ENCODE measurements at places on chromosomes 5 and 9. TPM values are rescaled to one million over a fixed set of nuclear protein-coding genes. Genes with fewer than 3 reads are reported as not detected.

DNA sequence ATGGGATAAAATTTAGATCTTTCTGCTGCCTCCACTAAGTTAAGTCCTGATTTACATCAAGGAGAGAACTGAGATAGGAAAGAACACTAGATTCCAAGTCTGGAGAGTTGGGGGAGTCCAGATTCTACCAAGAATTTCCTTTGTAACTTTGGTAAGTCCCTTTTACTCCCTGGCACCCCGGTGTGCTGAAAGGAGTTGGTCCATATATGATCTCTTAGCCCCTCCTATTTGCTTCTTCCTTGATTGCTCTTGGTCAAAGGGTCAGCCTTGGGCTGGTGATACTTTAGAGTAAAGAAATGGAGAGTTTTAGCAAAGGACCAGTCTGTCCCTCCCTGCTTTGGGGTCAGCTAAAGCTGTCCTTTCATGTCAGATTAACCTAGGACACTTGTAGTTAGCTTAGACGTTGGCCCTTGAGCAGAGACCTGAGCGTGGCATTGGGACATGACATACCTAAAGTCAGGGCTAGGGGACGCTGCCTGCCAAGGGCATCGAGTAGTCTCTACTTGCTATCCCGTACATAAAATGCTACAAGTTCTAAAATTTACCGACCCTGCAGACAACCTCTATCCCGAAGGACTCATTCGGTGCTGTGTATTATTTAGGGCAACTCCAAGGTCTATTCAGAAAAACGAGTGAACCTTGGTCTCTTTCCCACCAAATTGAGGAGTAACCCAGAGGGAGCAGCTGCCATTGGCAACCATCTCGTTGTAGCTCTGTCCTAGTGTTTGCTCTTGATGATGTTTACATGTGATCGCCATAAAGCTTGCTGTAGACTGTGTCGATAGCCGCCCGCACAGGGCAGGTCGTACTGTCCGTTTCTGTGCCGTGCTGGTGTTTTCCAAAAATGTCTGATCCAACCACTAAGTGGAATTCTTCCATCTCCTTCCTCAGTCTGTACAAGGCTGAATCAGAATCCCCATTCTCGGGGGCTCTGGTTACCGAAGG lies 94.4 kb downstream of the PDE6A start:
- H3K27ac ChIP-seq = no peak overlapping the region
- no peak for DNase-seq
- H3K4me1 ChIP-seq = peaks cover 4% of the 10 kb centered on the region
- no peak overlapping the region for H3K4me3 ChIP-seq
- no peaks in the 10 kb centered on the region for H3K36me3 ChIP-seq

DNA sequence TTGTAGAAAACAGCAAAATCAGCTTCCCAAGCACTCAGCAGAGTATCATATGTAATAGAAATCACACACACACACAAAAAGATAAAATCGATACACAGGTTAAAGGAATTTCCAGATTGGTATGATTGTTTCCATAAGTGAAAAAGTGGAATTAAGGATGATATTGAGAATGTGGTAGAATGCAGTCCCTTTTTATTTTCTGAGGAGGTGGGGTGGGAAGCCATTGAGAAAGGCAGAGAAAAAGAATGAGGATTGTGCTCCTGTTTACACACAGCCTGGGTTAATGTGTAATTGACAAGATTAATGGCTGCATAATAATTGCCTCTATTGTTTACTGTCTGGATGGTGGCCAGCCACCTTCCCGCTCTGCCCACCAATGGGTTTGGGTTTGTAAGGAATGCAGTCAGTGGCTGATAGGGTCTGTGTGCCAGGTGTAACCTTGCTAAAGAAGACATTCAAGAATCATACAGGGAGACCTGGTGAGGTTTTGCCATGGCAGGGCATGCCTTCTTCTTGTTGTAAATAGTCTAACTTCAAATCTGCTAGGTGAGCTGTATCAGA lies 177.2 kb upstream of the MAP3K1 start:
- H3K4me1 ChIP-seq = peaks cover 3% of the 10 kb centered on the region
- no peaks in the 10 kb centered on the region for H3K36me3 ChIP-seq
- H3K27me3 ChIP-seq = peaks cover 13% of the 10 kb centered on the region
- no peak for DNase-seq
- no peak overlapping the region for H3K27ac ChIP-seq

DNA sequence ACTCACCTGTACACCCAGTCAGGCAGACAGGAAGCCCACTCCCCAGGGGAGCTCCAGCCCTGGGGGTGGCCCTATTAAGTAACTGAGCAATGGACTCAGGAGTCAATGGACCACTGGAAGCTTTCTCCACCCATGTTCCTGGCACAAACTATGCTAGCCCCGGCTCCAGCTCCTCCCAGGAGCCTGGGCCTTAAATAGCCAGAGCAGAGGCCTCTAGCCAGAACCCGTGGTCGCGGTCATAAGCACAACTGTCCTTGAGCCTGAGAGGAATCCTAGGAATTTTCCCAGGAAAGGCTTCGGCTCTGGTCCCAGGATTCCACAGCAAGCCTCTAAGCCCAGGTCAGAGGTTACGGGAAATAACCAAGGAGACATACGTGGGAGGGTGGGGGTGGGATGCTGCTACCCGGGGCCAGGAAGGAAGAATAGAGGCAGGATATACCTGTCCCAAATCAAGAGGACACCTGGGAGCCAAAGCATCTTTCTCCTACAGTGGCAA lies 5.5 kb downstream of the SEPTIN8 start:
- no peaks in the 10 kb centered on the region for H3K27me3 ChIP-seq
- no peak overlapping the region for H3K4me3 ChIP-seq
- H3K27ac ChIP-seq = no peak overlapping the region
- H3K36me3 ChIP-seq = no peaks in the 10 kb centered on the region

GRCh38 chr9:16928179-16928945 lies 57.9 kb upstream of the BNC2 start:
- no peak for DNase-seq
- no peak overlapping the region for H3K27ac ChIP-seq
- no peaks in the 10 kb centered on the region for H3K36me3 ChIP-seq
- H3K4me3 ChIP-seq = no peak overlapping the region
- no peaks in the 10 kb centered on the region for H3K27me3 ChIP-seq

GRCh38 chr9:110923601-110924000 lies 114.7 kb downstream of the LPAR1 start:
- no peaks in the 10 kb centered on the region for H3K36me3 ChIP-seq
- H3K27me3 ChIP-seq = no peaks in the 10 kb centered on the region
- H3K4me3 ChIP-seq = no peak overlapping the region

DNA sequence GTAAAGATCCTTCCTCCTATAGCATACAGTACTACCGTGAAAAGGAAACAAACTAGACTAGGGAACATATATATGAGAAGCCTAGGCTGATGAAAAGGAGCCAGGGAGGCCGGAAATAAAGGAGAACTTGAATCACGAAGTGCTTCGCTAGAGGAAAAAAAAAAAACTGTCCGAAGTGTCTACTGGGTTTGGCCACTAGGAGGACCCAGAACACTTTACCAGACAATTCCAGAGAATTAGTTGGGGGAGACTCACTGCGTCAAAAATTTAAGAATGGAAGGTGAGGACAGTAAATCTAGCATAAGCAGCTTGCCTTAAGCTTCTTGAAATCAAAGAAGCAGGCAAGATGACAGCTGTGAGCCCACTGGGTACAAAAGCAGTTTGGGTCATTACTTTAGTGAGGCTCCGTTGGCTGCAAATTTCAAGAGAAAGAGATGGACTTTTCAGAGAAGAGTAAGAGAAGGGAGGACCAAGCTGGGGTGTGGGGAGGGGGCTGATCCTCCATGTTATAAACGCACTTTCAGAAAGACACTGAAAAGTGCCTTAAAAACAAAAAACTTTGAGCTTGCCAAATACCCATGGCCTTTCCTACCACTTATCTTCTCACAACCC lies 47.4 kb downstream of the P4HA2 start:
- no peak overlapping the region for H3K27ac ChIP-seq
- peak; percentile 35 for DNase-seq
- H3K4me1 ChIP-seq = no peaks in the 10 kb centered on the region
- H3K36me3 ChIP-seq = no peaks in the 10 kb centered on the region
- H3K4me3 ChIP-seq = no peak overlapping the region

DNA sequence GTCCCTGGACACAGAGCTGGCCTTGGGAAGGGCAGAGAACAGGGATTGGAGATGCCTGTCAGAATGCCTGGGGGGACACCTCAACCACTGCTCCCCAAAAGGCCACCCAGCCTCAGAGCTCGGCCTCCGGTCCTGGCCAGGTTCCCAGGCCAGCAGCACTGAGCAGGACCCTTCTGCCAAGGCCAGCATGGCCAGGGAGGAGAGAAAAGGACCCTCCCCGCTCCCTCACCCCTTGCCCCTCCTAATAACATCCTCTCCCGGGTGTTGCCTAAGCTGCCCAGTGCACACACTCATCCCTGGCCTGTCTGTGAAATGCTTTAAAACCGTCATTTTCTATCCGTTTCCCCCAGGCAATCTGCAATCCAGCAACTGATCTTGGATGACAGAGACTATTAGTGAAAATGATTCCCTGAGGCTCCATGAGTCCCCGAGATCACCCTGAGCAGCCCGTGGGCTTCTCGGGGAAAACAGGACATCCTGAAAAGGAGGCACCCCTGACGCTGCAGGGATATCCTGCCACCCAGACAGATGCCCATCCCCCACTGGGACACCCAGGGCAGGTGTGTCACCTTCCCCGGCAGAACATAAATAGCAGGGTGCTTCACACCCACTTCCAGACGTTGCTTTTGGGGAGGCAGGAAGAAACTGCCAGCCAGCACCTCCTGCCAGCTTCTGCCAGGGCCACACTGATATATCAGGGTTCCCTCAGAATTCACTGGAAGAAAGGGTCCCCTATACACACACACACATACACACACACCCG lies 75.3 kb downstream of the ADAMTS2 start:
- H3K4me3 ChIP-seq = no peak overlapping the region
- no peaks in the 10 kb centered on the region for H3K36me3 ChIP-seq
- no peaks in the 10 kb centered on the region for H3K27me3 ChIP-seq
- H3K4me1 ChIP-seq = no peaks in the 10 kb centered on the region
- no peak for DNase-seq

- H3K4me1 ChIP-seq = no peaks in the 10 kb centered on the region
- no peak for DNase-seq
- H3K4me3 ChIP-seq = no peak overlapping the region
- no peaks in the 10 kb centered on the region for H3K27me3 ChIP-seq
Measured at GRCh38 chr9:122286764-122287163, 22.1 kb downstream of the MRRF start.

DNA sequence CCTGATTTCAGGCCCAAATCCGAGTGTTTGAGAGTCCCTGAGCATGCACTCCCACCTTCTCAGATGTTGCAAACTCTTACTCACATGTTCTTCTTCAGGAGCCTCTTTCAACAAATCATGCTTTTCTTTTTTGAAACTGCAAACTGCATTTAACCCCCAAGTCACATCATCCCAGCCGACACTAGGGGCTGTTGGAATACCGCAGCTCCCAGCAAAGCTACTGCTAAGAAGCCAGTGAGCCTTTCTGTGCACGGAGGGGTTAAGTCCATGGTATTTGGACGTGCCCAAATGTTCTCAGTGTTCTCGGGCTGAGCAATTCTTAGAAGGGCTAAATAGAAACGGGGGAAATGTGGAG lies 282.9 kb downstream of the NFIB start:
- H3K36me3 ChIP-seq = no peaks in the 10 kb centered on the region
- no peaks in the 10 kb centered on the region for H3K27me3 ChIP-seq
- no peak overlapping the region for H3K27ac ChIP-seq
- H3K4me3 ChIP-seq = no peak overlapping the region

DNA sequence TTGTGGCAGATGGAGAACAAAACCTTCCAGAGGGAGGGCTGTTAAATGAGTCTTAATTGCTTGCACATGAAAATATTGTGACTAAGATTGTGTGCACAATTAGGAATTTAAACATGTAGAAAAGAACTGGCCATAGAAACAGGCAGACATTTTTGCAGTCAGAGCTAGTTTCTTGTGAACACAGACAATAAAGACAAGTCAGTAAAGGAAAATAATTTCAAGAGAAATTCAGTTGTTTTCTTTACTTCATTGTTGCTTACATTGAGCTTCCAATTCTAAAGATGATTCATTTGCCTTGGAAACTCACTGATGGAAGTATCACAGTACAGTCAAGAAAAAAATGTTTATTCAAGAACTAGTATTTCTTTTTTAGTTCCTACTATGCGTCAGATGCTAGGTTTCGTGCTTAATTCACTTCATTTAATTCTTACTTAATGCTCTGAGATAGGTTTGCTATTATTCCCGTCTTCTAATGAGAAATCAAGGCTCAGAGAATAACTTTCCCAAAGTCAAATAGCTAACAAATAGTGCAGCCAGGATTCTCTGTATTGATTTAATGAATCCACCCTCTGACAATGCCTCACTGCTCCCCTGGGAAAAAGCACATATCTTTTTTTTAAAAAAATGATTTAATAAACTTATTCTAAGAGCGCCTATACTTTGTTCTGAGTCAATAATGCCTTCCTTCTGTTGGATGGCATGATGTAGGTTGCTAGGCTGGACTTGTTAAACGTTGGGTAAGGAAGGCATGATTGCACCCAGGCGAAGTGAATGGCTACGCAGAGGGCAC lies 581.4 kb downstream of the RAB3C start:
- H3K36me3 ChIP-seq = no peaks in the 10 kb centered on the region
- no peak overlapping the region for H3K27ac ChIP-seq
- H3K4me3 ChIP-seq = no peak overlapping the region

Gene PLAC8L1
- 0.49 TPM for total RNA-seq

Gene SHLD3
- 3.3 TPM for total RNA-seq

Gene SURF2
- 19.2 TPM for total RNA-seq

Gene PTCD2
- total RNA-seq = 13.0 TPM

Gene CRAT
- total RNA-seq = 38.8 TPM

Data from Panc1 (cell line).